ENCODE measurements at places on chromosomes 1 and 21. TPM values are rescaled to one million over a fixed set of nuclear protein-coding genes. Genes with fewer than 3 reads are reported as not detected.

- ATAC-seq, result no peak
Observed at GRCh38 chr1:119648620-119649004, 546 bp upstream of the ZNF697 start.

- ATAC-seq, result peak; percentile 94
Observed at GRCh38 chr1:247857069-247857984, at the start of gene TRIM58. TSS of gene TRIM58 (plus strand) at chr1:247857187. CDS start at chr1:247857247, 60 bp downstream.

DNA sequence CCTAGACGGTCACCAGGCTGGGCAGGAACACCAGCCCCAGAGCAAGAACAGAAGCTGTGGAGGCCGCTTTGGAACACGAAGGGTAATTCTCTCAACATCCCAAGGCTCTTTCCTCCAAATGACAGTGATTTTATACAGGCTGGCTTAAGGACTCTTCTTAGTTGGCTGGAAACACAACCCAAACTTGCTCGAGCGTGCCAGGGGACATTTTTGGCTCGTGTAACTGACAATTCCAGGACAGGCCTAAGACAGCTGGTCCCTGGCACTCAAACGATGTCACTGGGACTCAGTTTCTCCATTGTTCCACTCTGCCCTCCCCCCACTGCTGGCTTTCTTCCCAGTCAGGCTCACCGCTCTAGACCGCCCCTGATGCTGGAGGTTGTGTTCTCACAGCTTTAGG lies 164.7 kb downstream of the NPHP4 start:
- no peak for ATAC-seq

The NPR1 gene
- total RNA-seq, result not detected

- ATAC-seq, result no peak
Observed at GRCh38 chr1:17066361-17067068, 12.7 kb upstream of the SDHB start.

The CCDC185 gene
- total RNA-seq, result 0.05 TPM

The PLA2G2D gene
- 0.14 TPM for total RNA-seq

- ATAC-seq, result no peak
Observed at GRCh38 chr21:42127164-42128150, 56.3 kb downstream of the UMODL1 start.

DNA sequence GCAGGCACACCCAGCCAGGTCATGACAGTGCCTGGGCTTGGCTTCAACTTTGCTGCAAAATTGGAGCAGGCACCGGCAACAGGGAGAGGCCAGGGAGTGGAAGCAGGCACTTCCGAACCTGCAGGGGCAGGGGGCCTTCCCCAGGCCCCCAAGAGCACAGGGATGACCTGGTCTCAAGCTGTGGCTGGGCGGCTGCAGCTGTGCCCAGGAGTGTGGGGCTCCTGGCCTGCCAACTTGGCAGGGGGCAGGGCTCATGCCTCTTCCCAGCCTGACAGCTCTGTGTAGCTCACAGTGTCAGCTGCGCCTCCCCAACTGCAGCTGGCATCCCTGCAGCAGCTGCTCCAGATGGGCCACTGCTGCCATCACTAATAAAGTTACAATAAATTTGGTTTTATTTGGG lies 51.5 kb upstream of the SCYL3 start:
- no peak for ATAC-seq

GRCh38 chr1:156862997-156863599 lies 2.4 kb downstream of the NTRK1 start:
- no peak for ATAC-seq

GRCh38 chr21:24840287-24840686 lies 767.0 kb downstream of the MRPL39 start:
- no peak for ATAC-seq

The ZNF697 gene
- 45.8 TPM for total RNA-seq

DNA sequence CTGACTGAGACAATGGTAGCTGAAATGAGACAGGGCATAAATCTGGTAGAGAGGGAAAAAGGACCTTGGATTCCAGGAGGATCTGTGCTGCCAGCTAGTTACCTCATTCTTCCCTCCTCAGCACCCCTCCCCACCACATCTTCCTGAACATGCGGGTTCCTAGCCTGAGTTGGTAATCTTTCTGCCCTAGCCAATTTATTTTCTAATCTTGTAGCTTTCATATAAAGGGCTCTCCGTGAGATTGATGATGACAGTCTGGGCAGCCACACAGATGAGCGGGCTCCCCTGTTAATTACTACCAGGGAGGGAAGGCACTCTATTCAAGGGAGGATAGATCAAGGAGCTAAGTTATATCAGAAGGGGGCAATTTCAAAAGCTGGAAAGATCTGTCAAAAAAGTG lies 20.2 kb downstream of the ARHGEF11 start:
- peak; percentile 94 for ATAC-seq

- no peak for ATAC-seq
Observed at GRCh38 chr1:10924030-10924429, 88.4 kb upstream of the TARDBP start.

- no peak for ATAC-seq
Observed at GRCh38 chr1:226365831-226366231, 42.1 kb downstream of the PARP1 start.

- ATAC-seq, result no peak
Observed at GRCh38 chr1:52994656-52995055, 67.4 kb upstream of the PODN start.

The ANGPTL1 gene
- total RNA-seq, result 11.4 TPM

- ATAC-seq, result no peak
Observed at GRCh38 chr1:108639899-108640560, 20.9 kb downstream of the HENMT1 start.

The C1orf141 gene
- total RNA-seq, result 0.16 TPM

The FNDC5 gene
- total RNA-seq, result 3.4 TPM

DNA sequence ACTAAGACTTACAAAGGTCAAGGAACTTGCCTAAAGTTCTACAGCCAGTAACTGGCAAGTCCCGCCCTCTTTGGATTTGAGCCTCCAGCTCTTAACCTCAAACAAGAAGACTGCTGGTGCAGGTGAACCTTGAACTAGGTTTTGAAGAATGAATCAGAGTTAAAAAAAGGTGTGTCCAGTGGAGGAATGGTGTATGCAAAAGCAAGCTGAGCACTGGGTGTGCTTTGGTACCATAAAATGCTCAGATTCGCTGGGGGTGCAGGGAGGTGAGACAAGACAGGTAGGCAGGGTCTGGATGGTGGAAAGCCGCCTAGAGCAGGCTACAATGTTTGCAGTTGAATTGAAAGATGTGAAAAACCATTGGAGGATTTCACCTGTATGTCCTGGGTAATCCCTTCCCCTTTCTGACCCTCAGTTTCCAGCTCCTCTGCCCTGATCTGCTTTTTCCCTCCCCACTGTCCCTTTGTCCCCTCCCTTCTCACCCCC lies 39.8 kb downstream of the FOXD2 start:
- no peak for ATAC-seq

GRCh38 chr1:154719586-154720327 lies 111.8 kb upstream of the ADAR start:
- ATAC-seq, result no peak

The ALX3 gene
- total RNA-seq, result not detected

The PGBD5 gene
- total RNA-seq, result 4.6 TPM

DNA sequence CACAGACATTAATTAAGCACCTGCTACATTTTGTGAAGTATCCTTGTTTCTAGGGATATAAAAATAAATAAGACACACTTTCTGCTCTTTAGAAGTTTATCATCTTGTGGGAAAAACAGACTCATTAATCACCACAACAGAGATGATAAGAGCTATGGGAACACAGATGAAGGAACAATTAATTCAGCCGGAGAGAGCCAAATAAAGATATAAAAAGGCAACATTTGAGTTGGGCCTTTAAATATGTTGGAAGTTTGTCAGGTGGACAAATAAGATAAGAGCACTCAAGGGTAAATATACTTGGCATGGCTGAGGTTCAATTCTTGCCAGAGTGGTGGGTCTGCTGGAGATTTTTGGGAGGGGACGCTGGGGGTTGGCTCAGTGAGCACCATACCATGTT lies 34.2 kb upstream of the VTCN1 start:
- ATAC-seq, result no peak

GRCh38 chr21:15775981-15776380 lies 46.2 kb downstream of the USP25 start:
- no peak for ATAC-seq

DNA sequence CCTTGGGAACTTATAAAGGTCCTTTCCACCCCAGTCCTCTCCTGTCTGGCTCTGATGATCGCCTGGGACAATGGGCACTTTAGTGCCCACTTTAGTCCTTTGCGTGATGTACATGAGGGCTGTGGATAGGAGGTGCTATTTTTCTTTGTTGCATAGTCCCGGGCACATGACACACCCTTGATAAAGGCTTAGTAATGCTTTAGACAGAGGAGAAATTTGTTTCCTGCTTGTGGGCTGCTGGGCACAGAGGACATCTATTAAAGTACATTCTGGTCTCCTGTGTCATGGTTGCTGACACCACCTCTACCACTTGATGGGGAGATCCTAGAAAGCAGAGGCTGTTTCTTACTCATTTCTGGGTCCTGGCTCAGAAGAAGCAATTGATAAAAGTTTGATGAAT lies 5.4 kb upstream of the KNCN start:
- ATAC-seq, result no peak

DNA sequence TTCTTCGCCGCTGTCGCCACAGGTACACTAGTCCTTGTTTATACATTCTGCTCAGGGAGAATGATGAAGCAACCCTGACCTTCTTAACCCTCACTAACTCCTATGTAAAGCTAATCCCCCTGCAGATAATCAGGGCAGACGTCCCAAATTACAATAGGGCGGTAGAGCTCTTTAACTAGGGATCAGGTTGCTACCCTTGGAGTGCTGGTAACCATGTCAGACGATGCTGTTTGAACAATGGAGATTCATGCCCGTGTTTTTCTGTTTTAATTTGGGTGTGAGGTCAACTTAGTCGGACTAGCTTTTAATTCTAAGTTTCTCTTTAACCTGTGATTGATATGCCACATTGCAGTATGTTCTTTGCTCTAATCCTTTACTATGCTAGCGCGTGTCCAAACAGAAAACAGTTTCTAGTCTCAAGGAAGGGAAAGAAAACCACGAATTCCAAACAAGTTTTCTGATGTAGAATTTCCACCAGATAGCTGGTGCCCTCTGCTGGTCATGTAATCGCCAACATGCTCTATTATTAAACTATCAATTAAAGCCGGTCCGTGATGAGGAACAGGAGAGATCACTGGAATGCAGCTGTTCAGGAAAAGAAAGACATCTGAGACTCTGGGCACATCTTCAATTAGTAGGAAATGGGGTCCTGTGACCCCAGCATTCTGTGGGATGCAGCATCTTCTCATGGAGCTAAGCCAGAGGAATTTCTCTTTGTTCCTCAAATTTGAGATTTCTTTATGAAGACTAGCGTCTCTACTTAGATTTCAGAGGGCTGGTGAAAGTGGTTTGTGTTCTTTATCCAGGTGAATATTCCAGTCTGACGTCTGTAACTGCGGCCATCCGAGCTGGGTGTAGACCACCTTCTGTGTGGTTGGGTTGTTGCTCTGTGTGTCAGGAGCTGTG lies 18.3 kb upstream of the VAMP3 start:
- ATAC-seq, result peak; percentile 57

The LY9 gene
- total RNA-seq, result 0.30 TPM

GRCh38 chr21:20662514-20662913 lies 335.7 kb upstream of the NCAM2 start:
- no peak for ATAC-seq

- no peak for ATAC-seq
Observed at GRCh38 chr1:157958263-157958662, 35.2 kb upstream of the KIRREL1 start.

DNA sequence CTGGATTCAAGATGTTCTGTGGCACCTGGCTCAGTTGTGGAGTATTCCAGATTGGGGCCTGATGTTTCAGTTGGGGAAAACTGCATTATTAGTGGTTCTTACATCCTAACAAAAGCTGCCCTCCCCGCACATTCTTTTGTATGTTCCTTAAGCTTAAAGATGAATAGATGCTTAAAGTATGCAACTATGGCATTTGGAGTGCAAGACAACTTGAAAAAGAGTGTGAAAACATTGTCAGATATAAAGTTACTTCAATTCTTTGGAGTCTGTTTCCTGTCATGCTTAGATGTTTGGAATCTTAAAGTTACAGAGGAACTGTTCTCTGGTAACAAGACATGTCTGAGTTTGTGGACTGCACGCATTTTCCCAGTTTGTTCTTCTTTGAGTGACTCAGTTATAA lies 7.2 kb downstream of the FPGT start:
- no peak for ATAC-seq

- no peak for ATAC-seq
Observed at GRCh38 chr1:173666646-173667045, 3.0 kb downstream of the ANKRD45 start.

DNA sequence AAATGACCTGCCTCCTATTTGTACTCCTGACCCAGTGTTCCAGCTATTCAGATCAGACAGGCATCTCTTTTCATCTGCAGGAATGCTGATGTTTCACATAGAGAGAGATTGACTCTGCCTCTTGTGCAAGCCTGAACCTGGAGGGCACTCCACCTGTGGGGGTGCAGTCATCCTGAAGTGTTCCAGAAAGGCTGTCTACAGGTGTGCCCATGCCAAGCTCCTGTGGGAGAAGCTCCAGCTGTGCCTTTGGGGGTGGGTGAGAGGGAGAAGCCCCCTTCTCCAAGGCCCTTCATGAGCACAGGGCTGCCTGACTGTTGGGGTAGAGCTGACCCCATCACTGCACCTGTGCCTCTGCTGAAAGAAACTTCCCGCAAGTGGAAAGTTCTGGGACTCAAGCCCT lies 22.8 kb downstream of the IFI44 start:
- ATAC-seq, result no peak

GRCh38 chr1:156436141-156437036 lies 64.2 kb downstream of the MEF2D start:
- peak; percentile 41 for ATAC-seq

DNA sequence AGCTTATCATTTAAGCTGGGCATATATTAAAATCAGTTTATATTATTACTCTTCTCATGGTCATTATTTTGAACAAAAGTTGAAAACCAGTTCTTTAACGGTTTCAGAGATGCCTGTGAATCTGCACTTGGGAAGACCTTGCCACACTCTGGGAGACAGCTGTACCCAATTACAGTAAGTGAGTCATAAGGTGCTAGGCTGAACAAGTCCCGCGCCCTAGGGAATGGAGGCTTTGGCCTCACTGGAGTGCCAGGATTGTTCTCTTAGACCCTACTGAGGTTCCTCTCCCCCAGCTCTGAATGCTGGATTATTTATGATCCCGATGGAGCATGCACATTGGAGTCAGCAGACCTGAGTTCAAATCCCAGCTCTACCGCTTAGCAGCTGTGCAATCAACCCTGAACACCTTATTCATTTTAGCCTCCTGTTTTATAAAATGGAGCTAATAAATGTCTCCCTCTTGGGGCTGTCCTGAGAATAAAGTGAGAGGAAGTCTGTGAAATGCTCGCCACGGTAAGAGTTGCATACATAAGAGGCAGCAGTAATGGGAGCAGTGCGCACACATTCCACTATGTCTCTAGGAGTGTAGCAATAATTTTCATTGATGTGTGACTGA lies 266.2 kb downstream of the FOXD2 start:
- no peak for ATAC-seq

- ATAC-seq, result no peak
Observed at GRCh38 chr1:217063172-217063908, 340.1 kb upstream of the ESRRG start.

The GNG12 gene
- total RNA-seq, result 140 TPM

- no peak for ATAC-seq
Observed at GRCh38 chr1:42613803-42614131, 44.5 kb upstream of the PPIH start.

The SH2D1B gene
- total RNA-seq, result 1.4 TPM

GRCh38 chr1:67485046-67485811 lies 55.0 kb upstream of the SERBP1 start:
- ATAC-seq, result no peak
